ENCODE measurements at places on chromosomes 2 and 18.

DNA sequence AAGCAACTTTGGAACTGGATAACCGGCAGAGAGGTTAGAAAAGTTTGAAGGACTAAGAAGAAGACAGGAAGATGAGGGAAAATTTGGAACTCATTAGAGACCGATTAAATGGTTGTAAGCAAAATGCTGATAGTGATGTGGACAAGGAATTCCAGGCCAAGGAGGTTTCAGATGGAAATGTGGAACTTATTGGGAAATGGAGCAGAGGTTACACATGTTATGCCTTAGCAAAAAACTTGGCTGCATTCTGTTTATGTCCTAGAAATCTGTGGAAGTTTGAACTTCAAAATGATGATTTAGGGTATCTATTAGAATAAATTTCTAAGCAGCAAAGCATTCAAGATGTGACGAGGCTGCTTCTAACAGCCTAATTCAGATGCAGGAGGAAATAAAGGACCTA lies 675.1 kb upstream of the SYT4 start:
- H3K27me3 ChIP-seq, result no peaks in the 10 kb centered on the region
- no peaks in the 10 kb centered on the region for H3K4me1 ChIP-seq
- no peaks in the 10 kb centered on the region for H3K36me3 ChIP-seq
- H3K4me3 ChIP-seq, result no peak overlapping the region
- DNase-seq, result no peak

GRCh38 chr2:44285174-44285573 lies 9.9 kb downstream of the SLC3A1 start:
- H3K36me3 ChIP-seq, result no peaks in the 10 kb centered on the region
- H3K4me1 ChIP-seq, result no peaks in the 10 kb centered on the region
- no peak overlapping the region for H3K27ac ChIP-seq
- no peak for DNase-seq
- H3K27me3 ChIP-seq, result no peaks in the 10 kb centered on the region
- no peak overlapping the region for H3K4me3 ChIP-seq

GRCh38 chr2:24642351-24642750 lies 150.8 kb downstream of the PTRHD1 start:
- no peaks in the 10 kb centered on the region for H3K27me3 ChIP-seq
- no peaks in the 10 kb centered on the region for H3K4me1 ChIP-seq
- H3K27ac ChIP-seq, result no peak overlapping the region
- no peak overlapping the region for H3K4me3 ChIP-seq

DNA sequence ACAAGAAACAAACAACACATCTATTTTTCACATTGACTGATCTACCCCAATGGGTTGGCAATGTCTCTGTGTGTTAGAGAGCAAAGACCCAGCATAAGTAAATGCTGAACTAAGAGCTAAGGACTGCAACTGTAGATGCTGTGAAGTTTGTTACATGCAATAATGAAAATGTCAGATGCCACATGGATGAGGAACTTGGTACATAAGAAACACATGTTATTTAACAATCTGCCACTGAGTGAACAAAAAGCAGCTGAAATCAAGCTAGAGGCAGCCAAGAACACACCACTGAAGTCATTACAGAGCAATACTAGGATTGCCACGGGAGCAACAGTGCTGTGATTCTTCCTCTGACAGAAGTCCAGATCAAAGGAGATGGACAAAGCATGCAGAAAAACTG lies 389.4 kb downstream of the CDH2 start:
- H3K4me3 ChIP-seq, result no peak overlapping the region
- no peak for DNase-seq
- no peak overlapping the region for H3K27ac ChIP-seq
- no peaks in the 10 kb centered on the region for H3K27me3 ChIP-seq

DNA sequence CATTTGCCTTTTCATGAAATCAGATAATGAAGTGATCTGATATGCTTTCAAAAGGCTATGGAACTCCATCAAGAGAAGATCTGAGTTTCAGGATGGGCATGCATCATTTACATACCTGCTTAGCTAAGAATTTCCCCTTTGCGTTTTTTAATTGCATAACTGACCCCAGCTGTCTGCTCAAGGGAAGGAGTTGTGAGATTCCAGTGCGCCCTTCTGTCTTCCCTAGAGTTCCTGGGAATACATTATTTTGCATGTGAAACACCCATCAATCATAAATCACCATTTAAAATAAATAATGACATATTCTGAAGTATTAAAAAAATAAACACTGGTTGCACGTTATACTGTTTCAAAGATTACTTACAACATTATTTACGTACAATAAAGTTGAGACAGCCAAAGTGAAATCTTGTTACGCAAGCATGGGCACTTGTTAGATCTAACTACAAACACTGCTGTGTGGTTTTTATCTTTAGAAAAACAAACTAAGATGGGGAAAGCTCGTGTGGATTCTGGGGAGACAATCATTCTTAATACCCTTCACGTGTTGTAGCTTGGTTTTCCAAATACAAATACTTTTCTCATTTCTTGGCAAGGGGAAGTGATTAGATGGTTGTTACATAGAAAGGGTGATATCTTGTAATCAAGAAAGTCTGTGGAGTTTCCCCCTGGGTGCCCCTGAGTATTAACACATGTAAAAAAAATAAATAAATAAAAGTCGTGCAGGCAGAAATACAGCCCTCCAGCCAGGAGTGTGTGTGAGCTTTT lies 125.7 kb upstream of the LMAN1 start:
- H3K27ac ChIP-seq, result no peak overlapping the region
- H3K27me3 ChIP-seq, result no peaks in the 10 kb centered on the region
- no peaks in the 10 kb centered on the region for H3K4me1 ChIP-seq
- no peak for DNase-seq

- H3K27me3 ChIP-seq, result no peaks in the 10 kb centered on the region
- H3K27ac ChIP-seq, result no peak overlapping the region
- no peak for DNase-seq
- H3K4me1 ChIP-seq, result no peaks in the 10 kb centered on the region
- no peak overlapping the region for H3K4me3 ChIP-seq
- no peaks in the 10 kb centered on the region for H3K36me3 ChIP-seq
Measured at GRCh38 chr2:42744545-42745082, 19.3 kb downstream of the OXER1 start.

- H3K27me3 ChIP-seq, result no peaks in the 10 kb centered on the region
- H3K4me3 ChIP-seq, result no peak overlapping the region
- no peaks in the 10 kb centered on the region for H3K36me3 ChIP-seq
- H3K27ac ChIP-seq, result no peak overlapping the region
Measured at GRCh38 chr18:12397254-12397653, 10.5 kb upstream of the PRELID3A start.

GRCh38 chr2:183193904-183194303 lies 69.7 kb downstream of the NUP35 start:
- H3K4me1 ChIP-seq, result no peaks in the 10 kb centered on the region
- no peak for DNase-seq
- no peak overlapping the region for H3K27ac ChIP-seq
- peaks cover 12% of the 10 kb centered on the region for H3K36me3 ChIP-seq
- no peak overlapping the region for H3K4me3 ChIP-seq

DNA sequence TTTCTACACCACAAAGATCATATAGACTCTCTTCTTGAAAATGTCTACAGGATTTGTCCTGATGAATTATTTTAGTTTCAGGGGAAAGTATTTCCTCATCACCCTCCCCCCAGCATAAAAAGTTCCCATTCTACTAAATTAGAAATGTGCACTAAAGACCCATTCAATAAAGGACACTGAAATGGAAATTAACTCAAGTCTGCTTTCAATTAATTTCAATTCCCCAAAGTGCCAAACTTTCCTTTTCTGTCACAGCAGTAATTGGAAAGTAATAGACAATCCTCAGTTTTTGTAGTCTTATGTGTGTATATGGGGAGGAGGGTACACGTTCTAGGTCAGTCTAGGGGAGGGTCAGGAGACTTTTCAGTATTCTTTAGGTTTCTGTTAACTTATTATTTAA lies 21.5 kb downstream of the ARHGEF33 start:
- H3K4me1 ChIP-seq, result no peaks in the 10 kb centered on the region
- DNase-seq, result no peak
- no peaks in the 10 kb centered on the region for H3K27me3 ChIP-seq
- no peak overlapping the region for H3K4me3 ChIP-seq

GRCh38 chr2:62010632-62011256 lies 105.3 kb downstream of the COMMD1 start:
- no peaks in the 10 kb centered on the region for H3K36me3 ChIP-seq
- no peak for DNase-seq
- no peak overlapping the region for H3K4me3 ChIP-seq
- no peak overlapping the region for H3K27ac ChIP-seq

DNA sequence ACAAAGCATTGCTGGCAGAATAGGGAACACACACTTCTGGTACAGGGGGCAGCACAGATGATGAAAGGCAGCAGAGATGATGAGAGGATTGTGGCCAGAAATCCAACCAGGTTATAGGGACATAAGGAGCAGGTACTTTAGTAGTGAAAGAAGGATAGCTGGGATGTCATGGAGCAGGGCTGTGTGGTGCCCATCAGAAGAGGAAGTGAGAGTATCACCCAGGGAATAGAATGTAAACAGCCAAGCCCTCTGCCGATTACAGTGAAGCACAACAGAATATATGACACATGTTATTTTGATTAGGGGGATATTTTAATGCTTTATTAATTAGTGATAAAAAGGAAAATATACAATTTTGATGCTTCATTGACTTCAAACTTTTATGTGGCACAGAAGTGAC lies 883.4 kb upstream of the CDH2 start:
- no peaks in the 10 kb centered on the region for H3K27me3 ChIP-seq
- no peaks in the 10 kb centered on the region for H3K4me1 ChIP-seq
- H3K36me3 ChIP-seq, result no peaks in the 10 kb centered on the region
- DNase-seq, result no peak

DNA sequence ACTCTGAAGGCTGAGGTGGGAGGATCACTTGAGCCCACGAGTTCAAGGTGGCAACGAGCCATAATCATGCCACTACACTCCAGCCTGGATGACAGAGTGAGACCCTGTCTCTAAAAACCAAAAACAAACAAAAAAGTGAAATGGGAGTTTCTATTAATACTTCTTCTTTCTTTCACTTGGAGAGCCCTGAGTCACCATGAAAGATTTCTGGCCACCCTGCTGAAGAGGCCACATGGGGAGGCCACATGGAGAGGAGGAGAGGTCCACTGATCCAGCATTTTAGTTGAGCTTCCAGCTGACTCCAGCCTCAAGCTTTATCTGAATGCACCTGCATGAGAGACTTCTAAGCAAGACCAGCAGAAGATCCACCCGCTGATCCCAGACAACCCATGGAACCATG lies 74.2 kb upstream of the LAPTM4A start:
- no peak overlapping the region for H3K4me3 ChIP-seq
- H3K36me3 ChIP-seq, result no peaks in the 10 kb centered on the region
- H3K4me1 ChIP-seq, result no peaks in the 10 kb centered on the region
- no peak overlapping the region for H3K27ac ChIP-seq
- DNase-seq, result no peak
- H3K27me3 ChIP-seq, result no peaks in the 10 kb centered on the region

- H3K4me3 ChIP-seq, result no peak overlapping the region
- no peak for DNase-seq
- H3K27ac ChIP-seq, result no peak overlapping the region
- H3K27me3 ChIP-seq, result no peaks in the 10 kb centered on the region
- peaks cover 20% of the 10 kb centered on the region for H3K36me3 ChIP-seq
- H3K4me1 ChIP-seq, result no peaks in the 10 kb centered on the region
Measured at GRCh38 chr2:63983986-63984605, 35.1 kb downstream of the VPS54 start.

- H3K4me1 ChIP-seq, result no peaks in the 10 kb centered on the region
- H3K27me3 ChIP-seq, result no peaks in the 10 kb centered on the region
- DNase-seq, result no peak
- no peak overlapping the region for H3K27ac ChIP-seq
- no peak overlapping the region for H3K4me3 ChIP-seq
Measured at GRCh38 chr18:57696271-57696670, 74.6 kb upstream of the NARS1 start.

- H3K36me3 ChIP-seq, result no peaks in the 10 kb centered on the region
- no peaks in the 10 kb centered on the region for H3K4me1 ChIP-seq
Measured at GRCh38 chr18:52353589-52353988, 13.6 kb downstream of the DCC start.
